ENCODE measurements at places on chromosomes 3 and 15. TPM values are rescaled to one million over a fixed set of nuclear protein-coding genes. Genes with fewer than 3 reads are reported as not detected.

DNA sequence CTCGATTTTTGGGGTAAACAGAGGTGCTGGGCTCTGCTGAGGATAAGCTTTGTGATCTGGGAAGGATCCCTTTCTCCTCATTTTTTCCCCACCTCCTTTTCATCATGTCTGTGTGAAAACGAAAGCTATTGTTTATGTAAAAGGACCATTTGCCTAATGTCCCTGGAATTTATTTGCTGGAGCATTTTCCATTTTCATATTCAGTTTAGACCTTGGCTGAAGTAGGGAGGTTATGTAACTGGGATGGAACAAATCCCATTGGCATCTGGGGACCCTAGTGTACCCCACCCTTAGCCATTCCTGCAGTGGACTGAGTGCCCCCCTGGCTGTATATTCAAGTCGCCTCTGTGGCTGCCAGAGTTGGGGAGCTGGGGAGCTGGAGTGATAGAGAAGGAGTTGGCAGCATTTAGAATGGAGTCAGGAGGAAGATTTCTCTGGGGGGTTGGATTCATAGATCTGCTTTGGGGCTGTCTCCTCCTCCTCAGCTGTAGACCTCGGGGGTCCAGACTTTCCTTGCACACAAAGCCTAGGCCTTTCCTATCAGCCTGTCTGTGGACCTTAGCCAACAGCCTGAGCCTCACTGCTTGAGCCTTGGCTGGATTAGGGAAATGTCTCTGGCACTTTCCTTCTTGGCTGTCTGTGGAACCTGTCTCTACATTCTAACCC lies 270.4 kb upstream of the CTDSPL start:
- no peak for DNase-seq

- no peak for DNase-seq
These were observed 144.8 kb downstream of the TPRA1 start for GRCh38 chr3:127445581-127446343.

The PRRT3 gene
- total RNA-seq = 2.1 TPM

The ATP13A5 gene
- 2.0 TPM for total RNA-seq

The DCUN1D1 gene
- total RNA-seq = 53.2 TPM

DNA sequence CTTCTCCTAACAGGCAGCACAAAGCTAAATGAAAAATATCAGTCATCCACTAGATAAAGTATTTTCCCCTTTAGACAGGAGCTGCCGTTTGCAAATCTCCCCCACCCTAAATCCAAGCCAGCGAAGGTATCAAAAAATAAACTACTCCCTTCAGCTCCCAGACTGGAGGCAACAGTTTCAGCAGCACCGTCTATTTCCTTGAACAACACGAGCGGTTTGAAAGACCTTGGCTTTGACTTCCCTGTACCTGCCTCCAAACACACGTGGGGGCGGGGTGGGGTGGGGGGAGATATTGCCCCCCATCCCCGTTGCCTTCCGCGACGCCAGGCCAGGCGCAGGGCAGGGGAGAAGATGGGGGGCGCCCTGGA lies 832 bp upstream of the CACNA1D start:
- no peak for DNase-seq

The ADAMTS17 gene
- total RNA-seq = 3.0 TPM

GRCh38 chr3:113758389-113759024 lies 11.7 kb downstream of the ATP6V1A start:
- DNase-seq = no peak
